ENCODE measurements at places on chromosomes 4 and X. TPM values are rescaled to one million over a fixed set of nuclear protein-coding genes. Genes with fewer than 3 reads are reported as not detected.

DNA sequence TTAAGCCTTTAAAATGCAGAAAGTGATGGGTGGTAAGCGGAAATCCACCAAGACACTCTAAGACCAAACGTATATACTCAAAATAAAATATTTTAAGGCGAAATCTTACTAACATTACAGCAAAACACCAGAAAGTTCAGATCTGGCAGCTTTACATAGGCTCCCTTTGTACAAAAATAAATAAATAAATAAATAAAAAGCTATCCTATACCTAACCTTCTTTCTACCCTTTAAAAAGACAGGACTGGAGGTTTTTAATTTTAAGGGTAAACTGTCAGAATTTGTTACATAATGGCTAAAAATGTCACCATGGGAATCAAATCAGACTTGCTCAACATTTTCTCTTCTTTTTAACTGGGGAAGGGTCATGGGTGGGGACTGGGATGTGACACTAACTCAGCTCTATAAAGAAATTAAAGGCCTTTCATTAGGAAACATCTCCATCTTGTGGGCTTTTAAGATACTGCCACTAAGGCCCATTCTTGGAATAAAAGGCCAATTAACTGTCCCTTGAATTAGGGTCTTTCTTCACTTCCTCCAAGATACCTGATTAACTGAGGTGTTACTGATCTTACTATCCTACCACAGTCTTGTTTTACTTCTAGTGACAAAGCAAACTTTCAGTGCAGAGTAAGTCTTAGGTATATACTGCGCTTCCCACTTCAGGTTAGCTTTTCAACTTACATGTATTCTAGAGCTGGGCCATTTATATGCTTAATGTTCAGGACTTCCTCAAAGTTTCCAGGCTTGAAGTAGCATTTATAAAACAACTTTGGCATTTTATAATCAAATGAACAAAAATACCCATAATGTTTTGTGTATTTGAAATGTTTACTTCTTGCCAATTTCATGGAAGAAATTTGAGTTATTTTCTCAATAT, 13.3 kb downstream of the HNRNPD start:
- peak; percentile 19 for DNase-seq

WAS gene
- polyA plus RNA-seq: 2.8 TPM

- DNase-seq: no peak
Observed at GRCh38 chrX:155613927-155614559, 1.3 kb upstream of the TMLHE start.

MSL3 gene
- polyA plus RNA-seq: 41.3 TPM

All from right renal cortex interstitium (tissue), 3 donors.